ENCODE measurements at places on chromosomes 1 and 21.

GRCh38 chr21:34700605-34701004, 31.8 kb downstream of the CLIC6 start:
- DNase-seq, result no peak

GRCh38 chr1:118388301-118388959, 203.4 kb upstream of the SPAG17 start:
- no peak for DNase-seq

DNA sequence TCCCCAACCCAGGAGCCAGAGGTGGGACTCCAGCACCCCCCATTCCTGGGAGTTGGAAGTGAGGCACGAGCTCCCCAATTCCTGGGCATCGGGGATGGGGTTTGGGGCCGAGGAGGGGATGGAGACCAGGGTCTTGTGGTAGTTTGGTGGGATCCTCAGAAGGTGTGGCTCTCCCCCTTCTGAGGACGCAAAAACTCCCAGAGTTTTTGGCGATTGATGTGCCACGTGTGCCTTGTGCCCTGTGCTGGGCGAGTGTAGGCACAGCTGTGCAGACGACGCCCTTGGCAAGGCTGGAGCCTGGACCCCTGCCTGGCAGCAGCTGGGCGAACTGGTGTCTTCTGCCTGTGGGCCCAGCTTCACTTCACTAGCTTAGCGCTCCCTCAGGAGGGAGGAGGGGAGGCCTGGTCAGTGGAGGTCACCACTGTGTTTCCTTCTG, 2.6 kb downstream of the GUK1 start:
- DNase-seq, result no peak

GRCh38 chr1:187624812-187625545, 796.2 kb downstream of the PLA2G4A start:
- DNase-seq, result no peak

GRCh38 chr1:210232511-210233215, at the start of gene SERTAD4:
TSS of gene SERTAD4 (plus strand) at chr1:210232796. CDS start at chr1:210237961, 5,165 bp downstream.
- DNase-seq, result no peak

GRCh38 chr1:32361674-32362473, 411 bp downstream of the FAM229A start:
- no peak for DNase-seq

- no peak for DNase-seq
These were observed 93.9 kb upstream of the DAB1 start for GRCh38 chr1:57517587-57518374.

DNA sequence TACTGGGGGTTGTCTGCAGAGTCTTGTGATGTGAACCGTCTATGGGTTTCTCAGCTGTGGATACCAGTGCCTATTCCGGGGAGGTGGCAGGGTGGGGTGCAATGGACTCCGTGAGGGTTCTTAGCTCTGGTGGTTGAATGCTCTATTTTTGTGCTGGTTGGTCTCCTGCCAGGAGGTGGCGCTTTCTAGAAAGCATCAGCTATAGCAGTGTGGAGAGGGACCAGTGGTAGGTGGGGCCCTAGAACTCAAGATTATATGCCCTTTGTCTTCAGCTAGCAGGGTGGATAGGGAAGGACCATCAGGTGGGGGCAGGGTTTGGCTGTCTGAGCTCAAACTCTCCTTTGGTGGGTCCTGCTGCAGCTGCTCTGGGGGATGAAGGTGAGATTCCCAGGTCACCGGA, 127.3 kb upstream of the PLD5 start:
- no peak for DNase-seq

DNA sequence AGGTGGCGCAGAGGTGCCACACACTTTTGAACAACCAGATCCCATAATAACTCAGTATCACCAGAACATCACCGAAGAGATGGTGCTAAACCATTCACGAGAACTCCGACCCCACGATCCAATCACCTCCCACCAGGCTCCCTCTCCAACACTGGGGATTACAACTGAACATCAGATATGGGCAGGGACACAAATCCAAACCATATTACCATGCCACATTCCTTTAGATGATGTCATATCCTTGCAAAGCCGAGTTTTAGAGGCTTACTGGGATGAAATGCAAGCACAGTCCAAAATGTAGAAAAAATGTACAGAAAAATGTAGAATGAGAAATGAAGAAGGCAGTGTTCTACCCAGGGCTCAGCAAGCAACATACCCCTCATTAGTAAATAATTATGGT, 64.7 kb downstream of the SGIP1 start:
- no peak for DNase-seq

- DNase-seq, result no peak
These were observed 18.1 kb downstream of the PCSK9 start for GRCh38 chr1:55057270-55057955.

Measured in GM12892 (cell line).